ENCODE measurements at places on chromosomes 2 and 18.

- no peak for DNase-seq
Observed at GRCh38 chr2:73827018-73827417, 1.7 kb upstream of the STAMBP start.

- DNase-seq: no peak
Observed at GRCh38 chr2:75558786-75559679, 1.7 kb downstream of the EVA1A start.

- no peak for DNase-seq
Observed at GRCh38 chr2:60413814-60414168, 139.7 kb downstream of the BCL11A start.

GRCh38 chr18:10515456-10515855, 10.4 kb upstream of the NAPG start:
- DNase-seq: no peak

- no peak for DNase-seq
Observed at GRCh38 chr2:187581125-187581896, 27.1 kb upstream of the TFPI start.

DNA sequence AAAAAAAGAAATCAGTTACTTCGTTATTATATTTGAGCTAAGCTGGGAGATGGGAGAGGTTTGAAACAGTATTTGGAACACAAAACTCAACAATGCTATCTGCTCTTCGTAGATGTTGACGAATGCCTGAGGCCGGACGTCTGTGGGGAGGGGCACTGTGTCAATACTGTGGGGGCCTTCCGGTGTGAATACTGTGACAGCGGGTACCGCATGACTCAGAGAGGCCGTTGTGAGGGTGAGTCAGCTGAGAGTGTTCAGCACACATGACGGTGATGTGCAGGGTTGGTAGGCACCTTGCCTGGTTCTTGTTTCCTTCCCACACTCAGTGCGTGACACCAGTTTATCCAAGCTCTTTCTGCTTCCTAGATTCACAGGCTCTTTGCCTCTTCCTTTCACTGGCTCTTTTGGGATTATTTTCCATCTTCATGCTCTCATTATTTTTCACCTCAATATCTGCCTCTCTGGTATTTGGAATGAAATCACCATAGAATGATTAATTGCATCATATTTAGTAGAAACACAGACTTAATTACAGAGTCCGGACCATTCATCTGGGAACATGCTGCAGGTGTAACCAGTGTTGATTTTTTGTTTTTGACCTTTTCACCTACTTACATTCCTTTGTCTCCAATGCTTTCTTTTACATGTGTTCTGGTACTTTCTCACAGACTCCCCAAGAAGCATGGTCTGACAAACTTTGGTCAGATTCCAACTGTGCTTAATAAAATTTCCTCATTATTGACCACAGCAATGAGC, 200.6 kb upstream of the RASGRP3 start:
- peak; percentile 18 for DNase-seq

DNA sequence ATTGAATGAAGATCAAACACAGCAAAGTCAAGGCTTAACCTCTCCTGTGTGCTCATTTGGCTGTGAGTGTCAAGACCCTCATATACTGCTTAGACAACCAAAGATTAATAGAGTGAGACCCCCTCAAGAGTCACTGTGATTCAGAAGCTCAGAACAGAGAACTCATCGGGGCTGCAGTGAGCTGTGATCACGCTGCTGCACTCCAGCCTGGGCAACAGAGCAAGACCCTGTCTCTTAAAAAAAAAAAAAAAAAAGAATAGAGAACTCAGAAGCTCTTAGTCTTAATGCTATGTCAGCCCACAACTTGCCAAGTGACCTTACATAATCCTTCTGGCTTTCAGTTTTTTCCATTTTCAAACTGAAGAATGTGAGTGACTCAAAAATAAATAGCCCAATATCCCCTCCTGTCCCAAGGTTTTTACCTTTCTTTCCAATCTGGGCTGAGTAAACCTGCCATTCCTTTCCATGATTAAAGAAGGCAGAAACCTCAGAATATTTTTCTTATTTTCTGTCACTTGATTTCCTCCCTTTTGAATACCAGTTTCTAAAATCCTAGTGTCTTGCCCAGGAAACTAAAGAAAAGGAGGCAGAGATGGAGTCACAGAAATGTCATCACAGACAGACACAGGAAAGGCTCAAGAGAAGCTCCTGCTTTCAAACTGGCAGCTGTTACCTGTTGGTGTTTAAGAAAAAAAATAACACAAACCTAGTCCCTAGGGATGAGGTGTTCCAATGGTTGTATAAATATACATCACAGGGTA, 102.4 kb downstream of the CACNB4 start:
- DNase-seq: no peak

DNA sequence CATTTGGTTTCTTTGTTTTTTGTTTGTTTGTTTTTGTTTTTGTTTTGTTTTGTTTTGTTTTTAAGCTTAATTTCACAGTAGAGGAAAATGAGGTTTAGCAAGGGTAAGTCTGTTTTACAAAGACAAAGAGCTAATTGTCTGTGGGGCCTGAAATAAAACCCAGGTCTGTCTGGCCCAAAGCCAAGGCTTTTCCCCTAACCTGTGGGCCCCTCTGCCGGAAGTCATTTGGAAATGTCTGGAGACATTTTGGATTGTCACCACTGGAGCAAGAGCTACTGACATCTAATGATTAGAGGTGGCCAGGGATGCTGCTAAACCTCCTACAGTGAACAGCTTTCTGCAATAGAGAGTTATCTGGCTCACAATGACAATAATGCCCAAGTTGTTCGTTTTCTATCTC, 167.2 kb downstream of the MAP2 start:
- DNase-seq: no peak

DNA sequence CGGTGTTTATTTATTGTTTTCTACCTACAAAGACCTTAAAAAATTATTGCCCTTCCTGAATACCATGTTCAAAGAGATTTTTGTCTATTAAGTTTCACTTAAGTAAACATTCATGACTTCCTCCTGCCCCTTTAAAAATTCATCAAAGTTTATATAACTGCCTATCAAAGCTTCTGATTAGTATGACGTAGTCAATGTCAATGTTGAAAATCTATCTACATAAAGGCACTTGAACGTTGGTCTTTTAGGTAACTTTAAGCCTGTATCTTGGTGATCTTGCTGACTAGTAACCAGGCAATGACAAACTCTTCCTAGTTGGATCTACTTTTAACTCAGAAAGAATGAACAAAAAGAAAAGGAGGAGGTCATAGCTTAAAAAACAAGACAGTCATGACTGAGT, 97.2 kb downstream of the MAIP1 start:
- no peak for DNase-seq

GRCh38 chr2:220181165-220181564, 553.7 kb downstream of the SLC4A3 start:
- DNase-seq: no peak

DNA sequence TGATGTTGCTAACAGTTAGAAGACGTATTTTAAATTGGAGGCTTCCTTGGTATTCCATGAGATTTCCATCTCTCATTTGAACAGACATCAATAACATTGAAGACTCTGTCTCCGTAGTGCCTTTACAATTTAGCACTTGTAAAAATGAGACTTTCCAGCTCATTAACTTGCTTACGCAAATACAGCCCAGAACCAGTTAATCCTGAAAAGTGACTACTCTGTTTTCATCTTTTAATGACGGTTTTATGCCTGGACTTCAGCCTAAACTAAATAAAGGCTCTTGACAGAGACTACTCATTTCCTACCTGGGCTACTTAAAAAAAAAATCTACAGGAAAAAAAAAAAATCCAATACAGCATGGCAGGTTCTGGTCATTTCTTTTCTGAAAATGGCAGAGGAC, 148.6 kb downstream of the LRATD1 start:
- no peak for DNase-seq

GRCh38 chr2:96359310-96359709, 23.7 kb downstream of the NCAPH start:
- no peak for DNase-seq

GRCh38 chr2:108534584-108535356, 500 bp downstream of the LIMS1 start:
- peak; percentile 23 for DNase-seq

- no peak for DNase-seq
Observed at GRCh38 chr2:6722574-6722973, 143.1 kb downstream of the CMPK2 start.

DNA sequence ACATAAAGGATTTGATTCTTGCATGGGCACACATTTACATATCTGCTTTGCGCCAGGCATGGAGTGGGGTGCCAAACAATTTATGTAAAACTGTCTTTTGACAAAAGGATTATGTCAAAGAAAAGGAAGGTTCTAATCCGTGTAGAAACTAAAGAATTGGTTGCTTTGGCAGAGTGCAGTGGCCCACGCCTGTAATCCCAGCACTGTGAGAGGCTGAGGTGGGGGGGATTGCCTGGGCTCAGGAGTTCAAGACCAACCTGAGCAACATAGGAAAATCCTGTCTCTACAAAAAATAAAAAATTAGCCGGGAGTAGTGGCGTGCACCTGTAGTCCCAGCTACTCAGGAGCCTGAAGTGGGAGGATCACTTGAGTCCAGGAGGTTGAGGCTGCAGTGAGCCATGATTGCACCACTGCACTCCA, 1.1 kb upstream of the MTERF4 start:
- DNase-seq: no peak

GRCh38 chr2:128433911-128434550, 115.4 kb upstream of the HS6ST1 start:
- DNase-seq: no peak

GRCh38 chr2:222448748-222449181, 24.4 kb downstream of the SGPP2 start:
- no peak for DNase-seq

DNA sequence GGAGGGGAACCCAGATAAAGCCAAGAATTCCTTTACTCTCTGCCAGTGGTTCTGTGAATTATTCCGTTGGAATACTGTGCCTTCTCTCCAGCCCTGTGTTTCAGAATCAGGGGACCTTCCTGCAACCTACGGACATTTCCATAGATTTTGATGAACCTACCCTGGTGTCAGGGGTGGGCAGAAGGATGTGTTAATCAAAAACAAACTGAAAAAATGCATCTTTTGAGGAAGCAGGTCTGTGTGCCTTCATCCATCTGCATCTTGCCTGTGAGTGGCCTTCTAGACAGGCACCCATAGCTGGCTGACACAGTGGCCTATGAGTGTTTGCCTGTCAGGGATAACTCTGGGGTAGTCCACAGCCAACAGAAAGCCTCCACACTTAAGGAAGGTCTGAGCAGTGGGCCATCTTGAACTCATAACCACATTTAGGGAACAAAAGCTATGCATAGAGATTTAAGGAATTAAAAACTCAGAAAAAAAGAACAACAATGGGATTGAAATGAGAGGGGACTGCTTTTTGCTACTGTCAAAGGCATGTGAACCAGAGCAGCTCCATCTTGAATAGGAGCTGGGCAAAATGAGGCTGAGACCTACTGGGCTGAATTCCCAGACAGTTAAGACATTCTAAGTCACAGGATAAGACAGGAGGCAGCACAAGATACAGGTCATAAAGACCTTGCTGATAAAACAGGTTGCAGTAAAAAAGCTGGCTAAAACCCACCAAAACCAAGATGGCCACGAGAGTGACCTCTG, 45.9 kb upstream of the ITGA6 start:
- no peak for DNase-seq

- no peak for DNase-seq
Observed at GRCh38 chr18:10284540-10285282, 169.7 kb upstream of the APCDD1 start.

- DNase-seq: no peak
Observed at GRCh38 chr18:11327391-11328009, 178.1 kb upstream of the PIEZO2 start.

DNA sequence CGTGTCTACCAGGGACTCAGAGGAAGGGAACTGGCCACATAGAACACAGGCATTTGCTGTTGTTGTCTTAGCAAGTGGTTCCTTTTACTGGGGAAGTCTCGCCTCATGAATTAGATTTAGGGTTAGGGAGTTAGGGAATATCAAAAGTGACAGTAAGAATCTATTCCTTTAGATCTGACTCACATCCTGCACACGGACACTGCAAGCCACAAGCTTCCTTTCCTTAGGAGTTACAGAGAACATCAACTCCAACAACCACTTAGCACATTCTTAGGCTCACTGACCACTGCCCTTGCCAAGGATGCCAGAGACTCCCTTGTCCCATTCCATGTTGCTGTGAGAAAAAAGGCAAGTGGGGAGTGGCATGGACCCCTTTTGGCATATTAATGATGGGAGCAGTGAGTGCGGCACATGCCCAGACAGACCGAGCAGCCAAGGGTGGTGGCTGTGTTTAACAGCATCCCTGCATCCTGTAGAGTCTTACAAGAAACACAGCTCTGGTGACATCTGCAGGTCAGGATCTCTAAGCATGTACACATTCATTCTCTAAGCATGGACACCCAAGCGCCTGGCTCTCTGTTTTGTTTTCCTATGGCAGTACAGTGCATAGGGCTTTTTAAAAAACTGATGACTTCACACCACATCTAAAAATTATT, 745.6 kb upstream of the RAB6C start:
- DNase-seq: no peak

DNA sequence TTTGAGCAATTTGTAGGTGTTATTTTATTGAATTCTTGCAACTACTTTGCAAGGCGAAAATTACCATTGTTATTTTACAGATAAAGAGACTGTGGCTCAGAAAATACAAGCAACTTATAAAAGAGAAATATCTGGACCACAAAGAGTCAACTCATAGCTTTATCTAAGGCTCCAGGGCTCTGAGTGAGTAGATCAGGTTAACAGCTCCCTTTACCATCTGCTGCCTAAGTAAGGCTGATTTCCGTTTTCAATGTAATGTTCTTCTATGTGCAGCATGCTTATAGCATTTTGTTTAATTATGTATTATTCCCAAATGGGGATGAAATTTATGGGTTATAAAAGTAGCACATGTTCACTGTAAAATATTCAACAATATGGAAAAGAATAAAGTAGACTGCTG, 299.1 kb upstream of the TNP1 start:
- no peak for DNase-seq

- no peak for DNase-seq
Observed at GRCh38 chr18:5449858-5450509, 93.8 kb downstream of the EPB41L3 start.

GRCh38 chr18:69689121-69689759, 258.4 kb downstream of the CD226 start:
- DNase-seq: no peak

DNA sequence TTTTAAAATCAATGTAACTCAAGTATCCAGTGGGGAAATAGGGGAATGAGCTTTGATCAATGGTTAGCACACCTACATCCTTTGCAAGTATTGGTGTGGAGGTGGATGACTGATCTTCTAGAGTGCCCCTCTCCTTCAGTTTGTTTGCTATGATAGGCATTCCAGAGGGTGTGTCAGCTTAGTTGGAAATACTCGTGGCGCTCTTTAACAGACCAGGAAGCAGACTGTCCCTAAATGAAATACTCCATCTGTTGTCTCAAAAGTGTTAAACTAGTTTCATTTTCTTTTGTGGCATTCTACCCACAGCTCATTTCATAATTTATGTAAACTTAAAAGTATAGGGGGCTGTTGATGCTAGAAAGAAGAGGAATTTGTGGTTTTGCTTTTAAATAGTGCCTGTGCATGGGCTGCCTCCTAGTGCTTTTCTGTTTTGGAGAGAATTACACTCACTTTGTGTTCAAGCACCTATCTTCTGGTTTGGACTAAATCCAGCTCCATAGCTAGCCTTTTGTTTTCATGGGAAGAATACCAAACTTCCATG, 66.2 kb downstream of the STAT1 start:
- no peak for DNase-seq

Measured in stimulated activated CD8-positive, alpha-beta memory T cell treated with anti-CD3 and anti-CD28 coated beads, Interleukin-15, amount 100 ng/mL, for 48 hours (primary cell).